ENCODE measurements at places on chromosomes 3 and 15.

DNA sequence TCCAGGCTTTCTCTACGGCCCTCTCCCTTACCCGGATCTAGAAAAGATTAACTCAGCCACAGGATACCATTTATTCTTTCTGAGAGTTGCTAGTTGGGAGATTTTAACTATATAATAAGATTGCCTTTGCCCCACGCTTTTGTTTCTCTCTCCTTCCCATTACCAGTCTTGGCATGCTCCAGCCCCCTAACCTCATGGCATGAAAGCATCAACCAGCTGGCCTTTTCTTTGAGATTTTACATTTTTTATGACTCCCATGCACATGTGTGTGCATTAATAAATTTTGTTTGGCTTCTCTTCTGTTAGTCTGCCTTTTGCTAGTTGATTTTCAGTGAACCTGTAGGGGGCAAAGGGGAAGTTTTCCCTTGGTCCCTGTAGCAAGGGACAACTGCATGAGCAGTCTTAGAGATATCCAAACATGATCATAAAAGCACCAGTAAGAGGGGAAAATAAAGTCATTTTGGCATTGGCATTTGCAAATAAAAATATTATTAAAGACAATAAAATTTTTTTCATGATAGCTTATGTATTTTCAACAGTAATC is 73.6 kb downstream of the OXSM start:
- DNase-seq, result no peak

DNA sequence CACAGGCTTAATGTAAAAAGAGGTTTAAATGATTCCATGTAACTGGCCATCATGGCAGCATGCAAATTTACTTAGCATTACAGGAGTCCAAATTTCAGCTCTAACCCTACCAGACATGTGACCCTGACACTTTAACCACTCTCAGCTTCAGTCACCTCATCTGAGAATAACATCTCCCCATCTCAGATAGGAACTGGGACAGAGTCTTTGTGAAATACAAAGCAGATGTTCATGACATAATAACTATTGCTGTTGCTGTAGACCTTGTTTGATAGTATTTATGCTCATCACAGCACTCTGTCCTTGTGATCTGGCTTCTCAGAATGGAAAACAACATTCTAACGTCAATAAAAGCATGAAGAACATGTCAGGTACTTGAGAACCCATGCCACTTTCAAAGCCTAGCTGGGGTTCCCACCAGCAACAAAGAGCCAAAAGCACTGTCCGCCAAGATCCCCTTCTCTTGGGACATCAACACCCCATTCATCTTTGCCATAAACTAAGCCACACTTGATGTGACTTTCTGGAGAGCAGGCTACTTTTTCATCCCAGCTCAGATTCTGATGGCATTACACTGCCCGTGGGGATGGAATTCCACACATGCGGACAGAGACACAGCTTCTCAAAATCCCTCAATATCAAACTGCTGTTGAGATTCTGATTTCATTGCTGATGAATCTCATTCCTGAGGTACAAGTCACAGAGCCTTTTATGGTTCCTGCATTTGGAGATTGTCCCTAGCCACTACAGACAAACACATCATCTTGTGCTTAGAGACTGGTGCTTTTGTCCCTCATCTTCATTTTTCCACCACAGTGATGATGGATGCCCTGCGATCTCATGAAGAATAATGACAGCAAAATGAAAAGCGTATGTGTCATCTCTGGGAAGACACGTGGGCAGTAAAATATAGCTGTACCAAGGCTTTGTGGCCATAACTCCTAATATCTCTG is 202.7 kb downstream of the TNIK start:
- no peak for DNase-seq

DNA sequence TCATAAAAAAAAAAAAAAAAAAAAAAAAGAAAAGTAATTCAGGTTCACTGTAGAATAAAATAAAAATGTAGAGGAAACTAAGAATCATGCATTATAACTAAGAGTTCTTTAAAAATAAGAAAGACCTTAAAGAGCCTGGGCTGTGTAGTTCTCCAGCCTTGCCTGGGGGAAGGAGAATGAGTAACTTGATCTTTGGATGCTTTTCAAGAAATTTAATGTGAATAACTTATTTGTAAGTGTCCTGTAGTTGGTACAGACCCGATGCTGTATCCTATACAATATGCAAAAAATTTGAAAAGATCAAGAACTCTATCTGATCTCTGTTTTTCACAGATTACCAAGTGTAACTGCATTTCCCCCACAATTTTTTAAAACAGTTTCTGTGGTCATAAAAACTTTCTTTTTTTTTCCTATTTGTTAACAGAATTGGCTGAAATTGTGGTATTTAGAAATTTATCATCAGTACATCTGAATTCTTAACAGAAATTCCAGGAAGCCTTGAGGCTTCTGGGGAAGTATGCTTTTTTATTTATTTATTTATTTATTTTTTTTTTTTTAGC is 195.3 kb downstream of the THRB start:
- DNase-seq, result no peak

DNA sequence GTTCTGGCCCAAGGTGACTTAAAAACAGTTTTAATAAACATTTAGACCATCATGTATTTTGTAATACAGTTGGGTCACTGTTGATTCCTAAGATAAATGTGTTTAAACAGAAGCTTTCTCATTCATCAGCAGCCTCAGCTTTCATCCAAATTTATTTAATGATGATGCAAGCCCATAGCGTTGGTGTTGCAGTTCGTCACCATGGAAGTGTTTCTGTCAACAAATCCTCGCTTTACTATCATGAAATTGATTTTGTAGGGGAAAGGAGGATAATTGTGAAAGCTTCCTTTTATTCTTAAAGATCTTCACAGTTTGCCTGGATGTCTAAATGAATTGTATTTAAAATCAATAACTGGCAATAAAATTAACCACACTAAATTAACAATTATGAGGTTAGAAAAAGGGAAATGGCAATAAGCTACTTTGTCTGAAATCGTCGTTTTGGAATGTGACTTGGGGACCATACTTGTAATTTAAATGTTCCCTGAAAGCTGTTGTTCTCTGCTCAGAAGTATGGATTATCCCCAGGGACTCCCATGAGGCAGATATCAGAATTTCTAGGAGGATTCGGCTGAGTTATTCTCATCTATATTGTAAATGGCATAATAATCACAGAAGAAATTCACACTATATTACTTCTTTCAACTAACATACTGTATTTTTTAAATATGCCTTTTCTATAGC is 29.0 kb downstream of the CMSS1 start:
- no peak for DNase-seq

DNA sequence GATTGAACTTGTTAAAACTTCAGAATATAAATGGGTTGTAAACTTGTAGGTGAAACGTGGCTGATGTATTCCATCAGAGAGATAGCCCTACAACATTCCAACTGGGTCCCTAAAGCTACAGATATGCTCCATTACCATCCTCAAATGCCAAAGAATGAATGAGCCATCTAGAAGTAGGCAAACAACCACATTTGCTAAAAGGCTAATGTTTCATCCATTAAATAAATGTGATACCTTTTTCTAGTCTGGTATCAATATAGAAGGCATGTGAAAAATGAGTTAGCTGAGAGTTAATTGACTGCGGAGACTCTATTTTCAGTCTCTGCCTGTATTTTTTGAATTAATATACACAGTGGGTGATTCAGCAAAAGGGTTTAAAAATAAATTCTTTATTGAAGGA is 203.8 kb downstream of the RBMS3 start:
- no peak for DNase-seq

DNA sequence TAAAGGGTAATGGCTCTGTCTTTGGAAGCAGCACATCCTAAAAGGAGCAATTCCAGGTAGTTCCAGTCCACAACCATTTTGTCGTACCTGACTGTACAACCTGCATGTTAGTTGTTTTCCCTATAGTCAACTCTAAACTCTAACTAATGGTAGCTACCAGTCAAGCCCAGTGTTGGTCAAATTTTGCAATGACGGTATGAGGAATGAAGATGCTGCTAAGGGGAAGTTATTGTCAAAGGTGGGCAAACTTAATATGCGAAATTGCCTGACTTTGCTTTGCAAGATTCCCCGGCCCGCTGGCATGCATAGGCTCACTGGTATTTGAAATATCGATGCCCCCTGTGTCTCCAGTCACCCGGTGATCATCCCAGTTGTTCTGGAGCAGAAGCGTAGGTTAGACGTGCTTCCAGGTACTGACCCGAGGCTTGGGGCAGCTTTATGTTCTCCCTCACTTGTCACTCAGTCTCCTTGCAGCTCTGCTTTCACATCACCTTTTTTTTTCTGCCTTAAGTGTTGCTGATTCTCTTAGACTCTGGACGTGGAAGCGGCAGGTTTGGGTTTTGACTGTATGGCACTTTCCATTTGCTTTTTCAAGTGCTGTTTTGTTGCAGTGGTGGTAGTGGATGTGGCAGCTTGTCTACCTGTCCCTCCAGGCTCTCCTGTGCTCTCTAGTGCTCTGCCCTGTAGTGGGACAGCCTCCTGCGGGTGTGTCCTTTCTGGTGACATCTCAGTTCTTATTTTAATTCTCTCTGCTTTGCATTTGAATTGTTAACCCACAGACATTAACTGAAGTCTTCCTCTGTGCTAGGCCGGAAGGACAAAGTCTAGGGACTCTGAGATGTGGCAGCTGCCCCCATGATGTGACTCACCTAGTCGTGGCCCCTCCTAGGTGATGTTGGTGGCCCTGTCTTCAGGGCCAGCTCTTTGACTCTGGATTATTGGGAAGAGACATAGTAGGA is 95.8 kb upstream of the UMPS start:
- no peak for DNase-seq

DNA sequence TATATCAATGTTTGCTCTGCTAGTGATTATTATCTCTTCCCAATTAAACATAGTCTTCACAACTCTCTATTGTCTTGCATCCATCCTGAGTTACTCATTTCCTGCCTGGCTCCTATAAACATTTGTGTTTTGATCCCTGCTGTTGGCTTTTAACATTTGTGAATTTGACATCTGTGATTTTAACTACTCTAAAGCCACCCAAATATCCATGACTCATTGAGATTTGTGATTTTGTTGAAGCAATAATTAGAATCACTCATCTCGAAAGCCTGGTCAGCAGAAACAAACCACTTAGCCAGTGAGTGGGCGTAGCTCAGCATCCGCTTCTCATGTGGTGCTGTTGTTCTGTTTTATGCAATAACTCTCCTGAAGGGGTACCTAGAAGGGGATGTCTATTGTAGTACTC is 174.3 kb upstream of the ZBTB20 start:
- no peak for DNase-seq

- DNase-seq, result no peak
These were observed 33.8 kb downstream of the MSL2 start for GRCh38 chr3:136162322-136162721.

GRCh38 chr15:77719450-77719849 is 86.7 kb upstream of the LINGO1 start:
- DNase-seq, result no peak

GRCh38 chr15:68417897-68418296 is 14.1 kb downstream of the ITGA11 start:
- DNase-seq, result no peak

GRCh38 chr3:115486880-115487279 is 136.4 kb upstream of the GAP43 start:
- DNase-seq, result no peak

DNA sequence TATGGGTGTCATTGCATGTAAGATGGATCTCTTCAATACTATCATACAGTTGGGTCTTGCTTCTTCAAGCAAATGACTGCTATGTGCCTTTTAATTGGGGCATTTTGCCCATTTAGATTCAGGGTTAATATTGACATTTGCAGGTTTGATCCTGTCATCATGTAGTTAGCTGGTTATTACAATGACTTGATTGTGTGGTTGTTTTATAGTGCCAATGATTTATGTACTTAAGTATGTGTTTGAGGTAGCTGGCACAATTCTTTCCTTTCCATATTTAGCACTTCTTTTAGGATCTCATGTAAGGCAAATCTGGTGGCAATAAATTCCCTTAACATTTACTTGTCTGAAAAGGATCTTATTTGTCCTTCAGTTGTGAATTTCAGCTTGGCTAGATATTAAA is 267.5 kb downstream of the VGLL3 start:
- DNase-seq, result no peak

DNA sequence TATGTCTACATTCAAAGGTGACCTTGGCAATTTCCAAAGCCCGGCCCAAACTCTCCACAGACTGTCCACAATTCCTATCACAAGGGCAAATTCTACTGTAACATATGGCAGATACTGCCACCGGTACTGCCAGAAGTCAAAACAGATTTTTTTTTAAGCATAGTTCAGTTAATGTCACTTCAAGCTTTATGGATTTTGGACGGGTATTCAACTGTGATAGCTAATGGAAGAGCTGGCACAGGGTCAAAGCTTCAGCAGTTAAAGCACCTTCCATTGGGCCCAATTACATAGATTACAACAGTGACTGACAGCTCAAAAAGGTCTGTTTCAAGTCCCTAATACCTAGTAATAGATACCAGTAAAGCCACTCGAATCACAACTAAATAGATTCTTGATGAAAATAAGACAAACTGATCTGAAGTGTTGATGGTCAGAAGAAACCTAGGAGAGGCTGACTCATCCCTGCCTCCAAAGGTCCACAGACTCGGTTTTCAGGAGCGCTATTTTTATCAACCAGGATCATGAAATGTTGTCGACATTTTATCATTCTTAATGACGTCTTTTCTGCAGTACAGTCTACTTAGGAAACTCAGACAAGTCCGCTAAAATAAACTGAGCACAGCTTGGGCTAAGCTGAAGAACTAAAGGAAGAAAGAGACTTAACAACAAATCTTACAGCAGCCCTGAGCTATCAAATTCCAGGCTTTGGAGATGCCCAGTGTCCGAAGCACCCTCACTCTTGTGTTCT is 38.7 kb downstream of the ANXA2 start:
- no peak for DNase-seq

- no peak for DNase-seq
These were observed 53.8 kb downstream of the FAM174B start for GRCh38 chr15:92601592-92602266.

DNA sequence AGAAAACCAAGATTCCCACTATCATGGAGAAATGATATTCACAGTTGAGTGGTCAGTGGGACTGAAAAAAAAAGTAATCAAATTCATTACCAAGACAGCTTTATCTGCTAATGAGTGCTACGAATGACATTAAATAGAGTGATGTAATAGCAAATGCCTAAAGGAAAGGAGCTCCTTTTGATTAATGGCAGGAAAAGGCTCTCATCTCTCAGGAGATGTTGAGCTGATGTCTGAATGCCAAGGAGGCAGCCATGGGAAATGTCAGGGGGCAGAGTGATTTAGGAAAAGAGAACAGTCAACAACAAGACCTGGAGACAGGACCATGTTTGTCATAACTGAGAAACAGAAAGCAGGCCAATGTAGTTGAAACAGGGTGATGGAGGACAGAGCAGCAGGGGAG is 96.7 kb upstream of the SNTN start:
- DNase-seq, result no peak

- no peak for DNase-seq
These were observed 45.9 kb upstream of the THUMPD3 start for GRCh38 chr3:9316881-9317361.

GRCh38 chr3:124964387-124964786 is 29.8 kb upstream of the MUC13 start:
- no peak for DNase-seq

- no peak for DNase-seq
These were observed at the start of gene BOC for GRCh38 chr3:113211330-113212149. Gene BOC, plus strand, starts transcription at chr3:113211557. Its CDS starts 38,246 bp downstream, at chr3:113249803.

GRCh38 chr3:55516392-55517030 is 29.4 kb upstream of the WNT5A start:
- DNase-seq, result no peak

- no peak for DNase-seq
These were observed 198.2 kb upstream of the UBE2E2 start for GRCh38 chr3:23004971-23005370.

Measured in stimulated activated CD8-positive, alpha-beta memory T cell treated with anti-CD3 and anti-CD28 coated beads, Interleukin-4, amount 100 ng/mL, for 4 hours (primary cell).